Left kidney (tissue), 8 donors: ENCODE measurements at places on chromosomes 12 and 14. TPM values are rescaled to one million over a fixed set of nuclear protein-coding genes. Genes with fewer than 3 reads are reported as not detected.

TAS2R30 gene
- 0.52 TPM for polyA plus RNA-seq

DNAJC22 gene
- 30.2 TPM for polyA plus RNA-seq

SYT1 gene
- polyA plus RNA-seq, result 21.7 TPM

C3AR1 gene
- polyA plus RNA-seq, result 3.6 TPM

GPR65 gene
- 0.50 TPM for polyA plus RNA-seq

OR11H12 gene
- not detected for polyA plus RNA-seq

TAS2R7 gene
- not detected for polyA plus RNA-seq

KRT3 gene
- polyA plus RNA-seq, result not detected

RNASE3 gene
- 1.2 TPM for polyA plus RNA-seq

SNRNP35 gene
- 42.6 TPM for polyA plus RNA-seq

KRT72 gene
- polyA plus RNA-seq, result not detected

LMNTD1 gene
- polyA plus RNA-seq, result not detected
